B cell (primary cell): ENCODE measurements at places on chromosomes 1 and 21. TPM values are rescaled to one million over a fixed set of nuclear protein-coding genes. Genes with fewer than 3 reads are reported as not detected.

GRCh38 chr1:93082313-93082712, 3.2 kb downstream of the MTF2 start:
- H3K27me3 ChIP-seq: no peaks in the 10 kb centered on the region
- peaks cover 34% of the 10 kb centered on the region for H3K4me1 ChIP-seq
- H3K27ac ChIP-seq: no peak overlapping the region
- peaks cover 10% of the 10 kb centered on the region for H3K36me3 ChIP-seq
- no peak for DNase-seq
- no peak overlapping the region for H3K4me3 ChIP-seq

DNA sequence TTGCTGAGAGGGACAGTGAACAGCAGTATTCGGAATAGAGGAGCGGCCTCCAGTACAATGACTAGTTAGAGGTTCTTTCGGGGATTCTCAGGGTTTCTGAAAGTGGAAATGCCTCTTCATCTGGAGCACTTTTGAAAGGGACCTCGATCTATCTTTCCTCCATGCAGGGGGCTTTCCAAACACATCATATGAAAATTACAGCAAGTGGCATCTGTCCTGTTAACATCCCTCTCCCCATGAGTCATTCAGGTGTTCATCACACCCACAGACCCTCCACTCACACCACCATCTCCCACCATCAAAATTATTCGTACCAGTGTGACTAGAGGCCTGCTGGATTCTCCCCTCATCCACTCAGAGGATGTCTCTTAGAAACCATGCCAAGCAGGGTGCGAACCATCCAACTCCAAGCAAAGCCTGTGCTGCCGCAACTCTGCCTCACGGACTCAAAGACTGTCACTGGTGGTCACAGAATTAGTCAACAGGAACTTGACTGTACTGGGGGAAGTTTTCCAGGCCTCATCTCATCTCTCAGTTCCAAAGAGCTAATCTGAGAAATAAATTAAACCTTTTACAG, 211.1 kb downstream of the MRPL39 start:
- H3K36me3 ChIP-seq: no peaks in the 10 kb centered on the region
- H3K27me3 ChIP-seq: no peaks in the 10 kb centered on the region
- peak; percentile 35 for DNase-seq
- peaks cover 7% of the 10 kb centered on the region for H3K4me1 ChIP-seq
- no peak overlapping the region for H3K4me3 ChIP-seq

- DNase-seq: no peak
- no peak overlapping the region for H3K27ac ChIP-seq
- H3K36me3 ChIP-seq: no peaks in the 10 kb centered on the region
- no peaks in the 10 kb centered on the region for H3K4me1 ChIP-seq
These were observed 137.4 kb downstream of the BACH1 start for GRCh38 chr21:29436143-29436542.

DNA sequence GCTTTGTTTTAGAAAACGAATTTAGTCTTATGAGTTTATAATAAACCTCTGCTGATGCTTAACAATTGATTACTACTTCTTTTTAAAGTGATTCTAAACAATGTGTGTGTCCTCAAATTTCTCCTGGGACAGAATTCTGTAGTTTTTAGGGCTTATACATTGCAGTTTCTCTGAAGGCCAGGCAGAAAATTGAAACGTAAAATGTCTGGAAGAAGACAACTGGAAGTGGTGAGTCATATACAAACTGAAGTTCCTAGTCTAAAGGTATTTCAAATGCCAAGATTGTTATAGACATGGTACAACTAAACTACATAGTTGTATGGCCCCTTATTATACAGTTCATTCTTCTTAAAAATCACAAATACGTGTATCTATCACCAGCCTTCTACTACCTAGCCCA, 30.5 kb upstream of the RC3H1 start:
- DNase-seq: no peak
- H3K4me3 ChIP-seq: no peak overlapping the region
- no peak overlapping the region for H3K27ac ChIP-seq
- no peaks in the 10 kb centered on the region for H3K36me3 ChIP-seq

GRCh38 chr1:231311720-231312431, 25.8 kb downstream of the EXOC8 start:
- no peaks in the 10 kb centered on the region for H3K36me3 ChIP-seq
- H3K27me3 ChIP-seq: no peaks in the 10 kb centered on the region
- DNase-seq: no peak
- no peaks in the 10 kb centered on the region for H3K4me1 ChIP-seq

GRCh38 chr1:36239941-36240637, 15.8 kb downstream of the THRAP3 start:
- DNase-seq: no peak
- H3K4me3 ChIP-seq: no peak overlapping the region
- no peaks in the 10 kb centered on the region for H3K27me3 ChIP-seq
- peak overlapping the region; percentile 9 for H3K27ac ChIP-seq
- H3K36me3 ChIP-seq: no peaks in the 10 kb centered on the region

GRCh38 chr1:32223683-32224082, 1.5 kb downstream of the EIF3I start:
- peaks cover 7% of the 10 kb centered on the region for H3K36me3 ChIP-seq
- peak overlapping the region; percentile 38 for H3K27ac ChIP-seq
- no peak overlapping the region for H3K4me3 ChIP-seq
- no peak for DNase-seq
- peaks cover 30% of the 10 kb centered on the region for H3K4me1 ChIP-seq
- H3K27me3 ChIP-seq: no peaks in the 10 kb centered on the region

- no peak overlapping the region for H3K27ac ChIP-seq
- H3K36me3 ChIP-seq: no peaks in the 10 kb centered on the region
- H3K4me3 ChIP-seq: no peak overlapping the region
- no peak for DNase-seq
- H3K27me3 ChIP-seq: no peaks in the 10 kb centered on the region
These were observed 13.9 kb upstream of the TMEM222 start for GRCh38 chr1:27307874-27308598.

GRCh38 chr1:228740543-228741317, 5.5 kb downstream of the RHOU start:
- no peak overlapping the region for H3K4me3 ChIP-seq
- H3K4me1 ChIP-seq: peaks cover 6% of the 10 kb centered on the region
- H3K36me3 ChIP-seq: no peaks in the 10 kb centered on the region
- DNase-seq: no peak

- H3K4me1 ChIP-seq: no peaks in the 10 kb centered on the region
- no peak for DNase-seq
- no peaks in the 10 kb centered on the region for H3K27me3 ChIP-seq
These were observed 440 bp upstream of the LENEP start for GRCh38 chr1:154992721-154993571.

DNA sequence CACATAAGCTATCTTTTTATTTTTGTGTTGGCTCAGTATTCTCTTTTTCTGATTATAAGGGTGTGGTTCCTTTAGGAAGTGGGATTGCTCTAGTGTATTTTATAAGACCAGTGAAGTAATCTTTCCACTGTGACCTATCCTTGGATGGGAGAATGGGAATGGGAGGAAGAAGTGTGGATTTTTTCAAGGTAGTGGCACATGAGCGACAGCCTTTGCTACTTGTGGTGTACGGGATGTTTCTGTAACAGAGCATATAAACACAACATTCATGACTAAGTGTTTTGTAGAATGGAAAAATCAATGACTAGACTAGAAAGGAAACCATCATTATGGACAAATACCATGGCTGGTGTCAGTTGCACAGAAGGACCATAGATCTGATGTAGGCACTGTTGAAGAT, 209.6 kb downstream of the GIPC2 start:
- no peaks in the 10 kb centered on the region for H3K4me1 ChIP-seq
- DNase-seq: no peak
- H3K36me3 ChIP-seq: no peaks in the 10 kb centered on the region
- peaks cover 3% of the 10 kb centered on the region for H3K27me3 ChIP-seq
- no peak overlapping the region for H3K27ac ChIP-seq

DNA sequence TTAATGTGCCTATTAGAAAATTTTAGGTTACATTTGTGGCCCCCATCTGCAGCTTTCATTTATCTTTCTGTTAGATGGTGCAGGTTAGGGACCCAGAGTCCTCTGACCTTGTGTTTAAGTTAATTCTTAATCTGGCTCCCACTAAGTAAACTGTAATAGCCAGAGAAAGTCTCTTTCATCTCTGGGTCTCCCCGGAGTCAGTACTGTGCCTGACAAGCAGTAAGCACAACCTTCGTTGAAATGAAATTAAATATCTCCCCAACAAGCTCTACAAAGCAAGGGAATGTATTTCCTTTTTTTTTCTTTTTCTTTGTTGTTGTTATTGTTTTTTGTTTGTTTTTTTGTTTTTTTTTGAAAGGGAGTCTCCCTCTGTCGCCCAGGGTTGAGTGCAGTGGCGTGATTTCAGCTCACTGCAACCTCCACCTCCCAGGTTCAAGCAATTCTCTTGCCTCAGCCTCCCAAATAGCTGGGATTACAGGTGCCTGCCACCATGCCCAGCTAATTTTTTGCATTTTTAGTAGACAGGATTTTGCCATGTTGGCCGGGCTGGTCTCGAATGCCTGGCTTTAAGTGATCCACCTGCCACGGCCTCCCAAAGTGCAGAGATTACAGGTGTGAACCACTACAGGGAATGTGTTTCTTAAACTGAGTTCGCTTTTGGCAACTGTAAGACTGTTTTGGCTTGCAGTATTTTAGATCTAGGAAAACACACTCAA, 81.6 kb downstream of the HHIPL2 start:
- H3K36me3 ChIP-seq: no peaks in the 10 kb centered on the region
- no peaks in the 10 kb centered on the region for H3K27me3 ChIP-seq
- H3K4me1 ChIP-seq: peaks cover 15% of the 10 kb centered on the region
- no peak overlapping the region for H3K4me3 ChIP-seq

DNA sequence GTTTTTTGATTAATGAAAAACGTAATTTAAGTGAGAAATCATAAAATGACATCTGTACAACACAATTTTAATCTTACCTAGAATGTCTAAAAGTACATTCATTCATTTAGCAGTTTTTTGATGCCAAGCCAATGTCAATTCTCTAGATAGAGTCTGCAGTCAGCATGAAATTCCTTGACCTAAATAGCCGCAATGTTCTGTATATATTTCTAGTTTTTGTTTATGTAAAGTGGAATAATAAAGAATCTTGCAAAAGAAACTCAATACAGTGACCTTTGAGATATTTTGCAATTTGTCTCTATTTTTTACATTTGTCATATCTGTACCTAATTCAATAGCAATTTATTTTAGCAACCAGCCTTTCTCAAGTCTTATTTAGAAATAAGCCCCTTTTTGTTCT, 176.0 kb downstream of the ATP6V1G3 start:
- no peak for DNase-seq
- H3K27me3 ChIP-seq: no peaks in the 10 kb centered on the region
- no peak overlapping the region for H3K27ac ChIP-seq

GRCh38 chr1:207304710-207305488, 16.6 kb upstream of the CD55 start:
- no peak overlapping the region for H3K4me3 ChIP-seq
- H3K36me3 ChIP-seq: no peaks in the 10 kb centered on the region
- peaks cover 23% of the 10 kb centered on the region for H3K4me1 ChIP-seq

The ADAM30 gene
- polyA plus RNA-seq: not detected in 2 replicates

The ARHGEF19 gene
- polyA plus RNA-seq: 15.3 and 20.9 TPM in 2 replicates

The IRF6 gene
- 0.18 and 0.46 TPM in 2 replicates for polyA plus RNA-seq

The SLC44A3 gene
- polyA plus RNA-seq: not detected in 2 replicates

The CSMD2 gene
- polyA plus RNA-seq: not detected in 2 replicates

The NBPF10 gene
- polyA plus RNA-seq: 2.6 and 4.5 TPM in 2 replicates

The TPRG1L gene
- polyA plus RNA-seq: 11.9 and 19.5 TPM in 2 replicates

The MGST3 gene
- 21.1 and 35.6 TPM in 2 replicates for polyA plus RNA-seq

The TRIM45 gene
- polyA plus RNA-seq: 0.64 and 0.72 TPM in 2 replicates

The CD5L gene
- not detected in 2 replicates for polyA plus RNA-seq
